ENCODE measurements at places on chromosomes 3 and 15.

DNA sequence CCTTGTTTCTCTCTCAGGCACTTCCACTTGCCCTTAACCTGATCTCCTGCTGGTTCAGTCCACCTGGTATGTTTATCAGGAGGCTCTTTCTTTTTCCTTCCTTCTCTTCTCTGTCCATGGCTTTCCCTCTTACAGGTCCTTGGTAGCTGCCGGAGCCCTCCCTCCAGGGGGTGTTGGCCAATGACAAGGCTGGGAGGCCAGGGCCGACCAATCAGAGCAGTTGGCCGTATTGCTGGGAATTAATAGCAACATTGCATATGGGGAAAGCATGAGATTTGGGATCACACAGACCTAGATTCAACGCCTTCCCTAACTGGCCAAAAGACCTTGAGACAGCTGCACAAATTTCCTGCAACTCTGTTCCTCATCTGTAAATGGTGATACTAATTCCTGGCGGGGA, 62.4 kb downstream of the CEMIP start:
- no peak for DNase-seq

DNA sequence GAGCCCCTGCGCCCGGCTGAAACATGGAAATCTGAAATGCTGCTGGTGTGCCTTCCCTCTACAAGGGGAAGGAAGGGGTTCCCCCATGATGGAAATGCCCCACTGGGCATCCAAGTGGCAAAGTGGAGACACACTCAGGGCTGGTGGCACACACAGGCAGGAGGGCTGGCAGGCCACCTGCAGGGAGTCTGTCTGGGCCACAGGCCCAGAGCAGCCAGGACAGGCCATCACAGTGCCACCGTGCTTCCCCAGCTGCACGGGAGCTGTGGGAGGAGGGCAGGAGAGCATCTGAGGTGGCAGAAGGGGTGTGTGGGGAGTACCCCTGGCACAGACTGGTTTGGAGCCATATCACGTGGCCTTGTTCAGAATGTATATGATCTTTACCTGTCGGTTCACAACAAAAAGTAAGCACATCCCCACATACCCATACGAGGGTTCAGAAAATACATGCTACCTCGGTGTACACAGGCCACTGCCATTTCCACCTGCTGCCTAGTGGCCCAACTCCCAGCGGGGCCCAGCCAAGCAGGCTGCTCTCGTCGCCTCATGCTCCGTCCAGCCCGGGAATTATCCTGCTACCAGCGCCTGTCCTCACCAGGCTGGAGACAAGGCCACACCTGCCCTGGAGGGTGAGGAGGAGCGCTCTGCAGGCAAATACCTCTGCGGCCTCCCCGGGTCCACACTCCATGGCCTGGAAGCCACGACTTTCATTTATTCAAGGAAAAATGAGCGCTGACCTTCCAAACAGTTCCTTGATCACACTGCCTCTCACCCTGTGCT, 22.6 kb upstream of the DUSP7 start:
- no peak for DNase-seq

DNA sequence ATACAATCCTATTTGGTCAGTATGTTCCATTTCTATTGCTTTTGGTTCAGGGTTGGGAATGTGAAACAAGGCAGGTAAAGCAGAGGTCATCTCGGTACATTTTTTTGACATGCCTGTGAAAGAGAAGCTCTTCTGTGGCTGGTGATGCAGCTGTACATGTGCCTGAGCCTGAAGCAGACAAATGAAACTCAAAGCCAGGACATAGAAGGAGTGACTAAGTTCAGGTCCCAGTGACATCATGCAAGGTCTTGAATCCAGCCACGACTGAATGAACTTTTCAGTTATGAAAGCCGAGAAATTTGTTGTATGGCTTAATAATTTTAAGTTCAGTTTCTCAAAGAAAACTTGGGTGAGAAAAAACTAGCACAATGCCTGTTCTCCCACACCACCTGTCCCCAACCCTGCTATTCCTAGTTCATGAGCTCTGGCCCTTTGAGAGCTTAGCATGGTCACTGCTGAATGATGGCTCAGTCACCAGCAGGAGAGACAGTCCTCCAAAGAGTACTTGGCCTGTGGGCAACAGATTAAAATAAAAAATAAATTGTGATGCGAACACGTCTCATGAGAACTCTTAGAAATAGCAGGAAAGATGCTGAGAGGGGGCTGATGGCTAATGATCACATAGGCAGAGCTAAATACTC, 600.2 kb upstream of the GRM7 start:
- no peak for DNase-seq

DNA sequence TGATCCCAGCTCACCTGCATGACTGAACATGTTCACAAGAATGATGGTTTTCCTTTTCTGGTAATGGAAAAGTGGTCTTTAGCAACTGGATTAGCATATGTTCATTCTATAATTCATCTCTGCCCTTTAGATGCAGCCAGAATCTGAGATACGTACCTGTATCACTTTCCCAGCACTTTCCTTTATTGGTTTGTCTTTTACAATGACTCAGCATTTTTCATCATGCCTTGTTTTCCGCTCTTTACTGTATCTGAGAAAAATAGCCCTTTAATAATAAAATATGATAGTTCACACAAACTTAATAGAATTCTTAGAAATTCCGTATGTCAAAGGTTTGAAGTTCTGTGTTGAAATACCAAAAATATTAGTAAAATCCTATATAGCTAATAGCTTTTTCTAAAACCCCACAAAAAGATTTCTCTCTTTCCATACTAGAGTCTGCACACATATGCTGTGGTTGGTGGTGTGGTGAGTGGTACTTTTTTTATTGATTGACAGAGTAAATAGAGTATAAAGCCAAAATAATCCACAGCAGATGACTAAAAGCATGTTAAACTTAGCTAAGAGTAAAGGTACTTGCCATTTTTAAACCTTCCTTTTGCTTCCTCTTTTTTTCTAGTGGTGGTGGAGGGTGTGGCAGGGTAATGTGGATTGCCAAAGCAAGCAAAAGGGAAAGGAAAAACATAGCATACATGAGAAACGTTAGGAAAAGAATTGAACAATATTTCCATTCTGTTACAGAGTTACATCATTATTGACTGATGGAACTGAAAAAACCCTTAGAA, 328.9 kb upstream of the RBMS3 start:
- no peak for DNase-seq

GRCh38 chr3:20380295-20380694, 194.3 kb upstream of the SGO1 start:
- no peak for DNase-seq

- no peak for DNase-seq
Observed at GRCh38 chr3:108133858-108134554, 43.2 kb upstream of the CD47 start.

GRCh38 chr15:99704444-99704838, 28.8 kb downstream of the LYSMD4 start:
- DNase-seq, result no peak

GRCh38 chr3:187958432-187959003, 195.4 kb upstream of the LPP start:
- no peak for DNase-seq

DNA sequence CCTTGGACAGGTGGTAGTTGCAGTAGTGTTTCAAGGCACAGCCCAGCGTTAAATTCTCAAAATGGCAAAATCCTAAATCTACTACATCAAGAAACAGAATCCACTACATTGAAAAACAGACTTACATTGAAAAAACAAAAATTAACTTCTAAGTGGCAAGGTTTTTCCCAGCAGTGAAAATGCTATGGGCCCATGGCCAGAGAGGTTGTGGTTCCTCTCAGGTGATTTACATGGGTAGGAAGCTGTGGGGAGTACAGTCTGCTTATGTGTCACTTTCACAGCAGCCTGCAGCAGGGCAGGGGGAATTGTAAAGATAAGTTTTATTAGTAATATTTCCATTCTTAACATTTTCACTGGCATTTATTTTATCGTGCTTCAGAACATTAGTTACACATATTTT, 24.9 kb downstream of the TTC14 start:
- DNase-seq, result no peak

DNA sequence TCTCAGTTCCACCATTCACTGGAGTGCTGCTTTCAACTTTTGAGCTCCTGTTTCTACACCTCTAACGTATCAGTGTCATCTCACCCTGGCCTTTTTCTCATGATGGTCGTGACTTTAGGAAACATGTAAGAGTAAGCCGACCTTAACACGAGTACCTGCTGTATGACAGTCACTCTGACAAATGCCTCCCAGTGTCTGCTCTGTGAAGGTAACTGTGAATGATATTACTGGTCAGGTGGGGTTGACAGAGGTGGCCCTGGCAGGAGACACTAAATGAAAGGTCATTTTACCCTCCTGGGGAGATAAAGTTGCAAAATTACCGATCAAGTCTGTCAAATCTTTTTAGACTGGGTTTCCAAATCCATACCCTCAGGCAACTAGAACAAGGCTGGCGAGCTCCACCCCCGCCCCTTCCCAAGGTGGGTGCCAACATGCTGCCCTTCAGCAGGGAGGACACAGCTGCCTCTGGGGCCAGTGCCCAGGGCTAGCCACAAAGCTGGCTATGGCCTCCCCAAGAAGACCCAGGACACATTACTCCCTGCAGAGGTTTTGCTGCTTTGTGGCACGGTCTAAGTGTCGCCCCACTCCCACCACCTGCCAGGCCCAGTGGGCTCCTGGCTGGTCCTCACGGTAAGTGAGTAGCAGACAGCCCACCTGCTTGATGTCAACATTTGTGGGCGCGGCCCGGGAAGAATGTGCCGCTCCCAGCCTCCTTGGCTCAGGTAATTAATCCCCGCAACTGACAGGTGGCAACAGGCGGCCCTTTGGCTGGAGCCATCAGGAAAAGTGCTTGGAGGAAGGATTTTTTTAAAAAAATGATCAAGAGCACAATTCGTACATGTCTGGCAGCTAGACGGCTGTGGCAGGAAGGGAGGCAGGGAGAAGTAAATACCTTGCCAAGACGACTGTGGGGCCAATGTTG, 211.8 kb downstream of the TP63 start:
- no peak for DNase-seq

- no peak for DNase-seq
Observed at GRCh38 chr3:194064380-194065332, 71.3 kb upstream of the HES1 start.

DNA sequence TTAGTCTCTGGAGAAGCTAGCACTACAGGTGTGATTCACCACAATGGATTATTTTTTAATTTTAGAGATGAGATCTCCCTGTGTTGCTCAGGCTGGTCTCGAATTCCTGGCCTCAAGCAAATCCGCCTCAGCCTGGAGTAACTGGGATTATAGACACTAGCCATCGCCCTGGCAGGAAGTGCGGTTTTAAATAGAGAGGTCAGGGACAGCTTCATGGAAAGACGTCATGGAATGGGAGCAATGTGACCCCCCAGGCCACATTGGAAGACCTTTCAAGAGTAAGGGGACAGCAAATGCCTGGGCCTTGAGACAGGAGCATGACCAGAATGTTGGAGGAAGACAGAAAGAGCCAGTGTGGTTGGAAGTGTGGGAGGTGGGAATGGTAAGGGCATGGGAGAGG, 2.2 kb upstream of the ISG20 start:
- no peak for DNase-seq

DNA sequence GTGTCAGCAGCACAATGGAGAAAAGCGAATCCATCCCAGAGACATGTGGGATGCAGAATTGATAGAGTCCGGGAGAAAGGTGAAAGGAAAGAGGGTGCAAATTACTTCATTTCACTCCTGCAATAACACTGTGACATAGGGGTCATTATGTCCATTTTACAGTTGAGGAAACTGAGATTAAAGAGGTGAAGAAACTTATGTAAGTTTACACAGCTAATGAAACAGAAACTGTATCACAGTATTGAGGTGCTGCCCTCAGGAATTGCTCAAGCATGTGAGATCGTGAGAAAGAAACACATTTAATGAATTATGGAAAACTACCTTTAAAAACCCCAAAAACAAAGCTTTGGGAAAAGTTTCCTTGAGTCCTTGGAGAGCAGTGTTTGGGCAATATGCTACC, 103.6 kb upstream of the PFN2 start:
- no peak for DNase-seq

DNA sequence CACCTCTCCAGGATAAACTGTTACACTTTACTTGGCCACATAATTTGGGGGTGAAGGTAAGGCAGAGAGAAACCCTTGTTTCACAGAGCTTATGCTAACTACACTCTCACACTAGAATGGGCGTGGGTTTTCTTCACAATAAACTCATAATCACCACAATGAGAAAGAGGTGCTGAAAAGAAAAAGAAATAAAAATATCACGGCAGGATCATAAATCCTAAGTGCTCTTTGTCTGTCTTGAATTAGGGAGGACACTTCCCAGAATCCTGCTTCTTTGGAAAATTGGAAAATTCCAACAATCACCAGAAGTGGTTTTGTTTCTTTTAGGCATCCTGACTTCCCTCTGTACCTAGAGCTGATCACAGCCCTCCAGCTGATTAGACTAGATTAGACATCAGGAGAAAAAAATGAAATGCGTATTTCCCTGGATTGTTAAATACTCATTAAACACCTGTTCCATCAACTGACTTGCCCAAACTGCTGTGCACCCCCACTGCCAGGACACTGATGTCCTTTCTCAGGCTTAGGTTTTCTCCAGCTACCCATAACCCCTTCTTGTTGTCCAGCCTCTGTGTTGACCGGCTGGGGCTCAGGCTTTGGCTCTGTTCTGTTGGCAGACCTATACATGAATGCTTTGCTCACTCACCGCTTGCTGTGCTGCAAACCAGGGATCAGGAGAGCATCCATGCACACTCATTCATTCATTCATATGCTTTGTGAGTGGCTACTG, 41.6 kb upstream of the ACKR4 start:
- no peak for DNase-seq

GRCh38 chr15:99232740-99233139, 16.6 kb downstream of the TTC23 start:
- DNase-seq, result no peak

DNA sequence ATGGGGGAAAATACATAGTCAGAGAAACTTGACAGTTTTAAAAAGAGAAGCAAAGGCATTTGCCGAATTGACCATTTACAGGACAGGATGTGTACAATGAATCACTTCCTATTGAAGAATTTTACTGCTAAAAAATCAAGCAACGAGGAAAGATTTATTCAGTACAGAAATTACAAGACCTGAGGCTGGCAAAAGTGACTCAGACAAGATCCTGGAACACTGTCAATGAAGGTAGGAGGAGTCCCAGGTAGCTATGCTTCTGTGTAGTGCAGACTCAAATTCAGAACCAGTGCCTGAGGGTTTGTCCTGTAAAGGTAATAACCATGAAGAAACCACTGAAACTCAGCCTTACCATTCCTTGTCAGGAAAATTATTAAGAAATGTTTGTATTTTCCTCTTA, 120.9 kb downstream of the ZMAT3 start:
- DNase-seq, result no peak

GRCh38 chr15:28861031-28861534, 12.6 kb upstream of the GOLGA6L7 start:
- no peak for DNase-seq

- no peak for DNase-seq
Observed at GRCh38 chr15:40340740-40341400, at the start of gene CCDC9B. TSS of gene CCDC9B (minus strand) at chr15:40340939. CDS start at chr15:40340819, 120 bp downstream.

GRCh38 chr3:148128136-148128535, 569.6 kb upstream of the AGTR1 start:
- no peak for DNase-seq

All from activated naive CD8-positive, alpha-beta T cell treated with anti-CD3 and anti-CD28 coated beads, Interleukin-2, amount 50 U/mL, for 16 hours (primary cell).